Hypothalamus (tissue), 51 donors: ENCODE measurements at places on chromosomes 7 and 10.

DNA sequence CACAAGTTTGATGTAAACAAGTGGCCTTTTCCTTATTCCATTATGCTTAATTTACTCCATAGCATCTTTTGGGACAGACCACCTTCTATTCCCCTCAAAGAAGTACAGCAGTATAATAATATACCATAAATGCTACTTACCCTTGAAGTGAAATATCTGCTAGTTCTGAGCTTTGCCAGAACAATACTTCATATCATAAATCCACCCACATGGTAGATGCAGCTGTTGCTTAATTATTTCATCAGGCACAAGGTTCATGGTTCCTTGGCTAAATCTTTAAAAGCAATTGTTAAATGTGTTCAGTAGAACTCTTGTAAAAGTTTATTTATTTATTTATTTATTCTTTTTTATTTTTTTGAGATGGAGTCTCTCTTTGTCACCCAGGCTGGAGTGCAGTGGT lies 32.9 kb downstream of the CSTF2T start:
- DNase-seq, result no peak

- no peak for DNase-seq
Measured at GRCh38 chr10:123270221-123270620, 116.0 kb downstream of the BUB3 start.

DNA sequence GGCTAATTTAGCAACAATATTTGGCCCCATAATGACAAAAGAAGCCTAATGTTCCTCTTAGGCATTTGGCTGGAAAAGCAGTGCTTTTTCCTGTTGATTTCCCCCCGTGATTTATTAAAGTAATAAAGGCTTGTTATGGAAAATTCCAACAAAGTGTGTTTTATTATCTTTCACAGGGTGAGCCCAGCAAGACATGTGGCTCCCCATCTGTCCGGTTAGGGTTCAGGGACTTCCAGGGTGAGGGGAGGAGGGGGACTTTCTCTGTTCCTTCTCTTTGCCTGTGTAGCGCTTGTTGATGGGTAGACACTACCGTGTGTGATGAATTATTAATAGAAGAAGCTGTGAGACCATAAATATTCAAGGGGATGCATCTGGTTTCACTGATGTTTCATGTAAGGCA lies 39.0 kb downstream of the HTR5A start:
- DNase-seq, result no peak

DNA sequence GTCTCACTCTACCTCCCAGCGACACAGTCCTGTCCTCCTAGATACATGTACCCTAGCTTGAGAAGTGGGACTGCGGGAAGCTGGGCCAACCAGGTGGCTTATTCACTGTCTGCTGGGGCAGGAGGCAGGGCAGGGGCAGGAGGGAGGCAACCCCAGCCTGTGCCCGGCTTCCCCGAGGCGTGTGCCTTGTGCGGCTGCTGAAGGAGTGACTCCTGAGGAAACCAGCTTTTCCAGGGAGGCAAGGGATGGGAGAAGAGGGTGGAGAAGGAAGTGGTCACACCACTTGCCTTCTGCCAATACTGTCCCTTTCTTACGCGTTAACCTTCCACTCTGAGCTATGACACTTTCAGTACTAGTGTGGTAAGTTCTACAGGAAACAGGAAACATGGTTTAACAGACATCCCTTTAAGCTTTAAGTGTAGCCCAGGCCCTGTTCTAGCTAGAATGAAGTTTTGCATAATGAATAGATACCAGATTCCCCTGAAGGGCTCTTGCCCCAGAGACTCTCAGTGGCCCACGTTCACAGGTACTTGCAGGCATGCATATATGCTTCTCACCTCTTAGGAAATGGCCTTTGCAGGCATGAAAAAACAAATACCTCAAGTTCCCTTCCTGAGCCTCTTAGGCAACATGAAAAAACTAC lies 40.6 kb downstream of the SYPL1 start:
- no peak for DNase-seq

- DNase-seq, result no peak
Measured at GRCh38 chr10:48508791-48509772, 95.8 kb downstream of the ARHGAP22 start.

- no peak for DNase-seq
Measured at GRCh38 chr7:30904561-30904960, 7.1 kb upstream of the AQP1 start.

DNA sequence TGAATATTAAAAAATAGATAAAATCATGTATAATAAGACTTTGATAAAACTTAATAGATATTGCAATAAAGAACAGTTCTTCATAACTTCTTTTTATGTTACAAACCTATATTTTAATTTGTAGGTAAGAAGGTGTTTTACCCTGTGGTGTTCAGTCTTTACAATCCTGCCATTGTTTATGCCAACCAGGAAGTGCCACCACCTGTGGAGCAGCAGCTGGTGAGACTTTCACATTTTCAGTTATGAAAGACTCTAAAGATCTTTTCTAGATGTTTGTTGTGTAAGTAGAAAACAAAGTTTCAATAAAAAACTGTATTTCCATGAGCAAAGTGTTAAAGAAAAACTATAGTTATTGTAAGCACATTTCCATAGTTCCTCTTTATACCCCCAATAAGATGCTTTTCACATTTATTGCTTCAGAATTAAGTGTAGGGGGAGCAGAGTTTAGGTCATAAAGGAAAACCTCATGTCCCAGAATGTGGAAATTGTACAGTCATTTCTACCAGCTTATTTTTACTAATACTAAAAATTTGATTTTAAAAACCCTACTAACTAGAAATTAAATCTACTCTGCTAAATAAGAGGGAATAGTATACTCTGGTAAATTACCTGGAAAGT lies 28.7 kb downstream of the CSGALNACT2 start:
- DNase-seq, result no peak

GRCh38 chr7:113100121-113100603 lies 13.5 kb upstream of the GPR85 start:
- DNase-seq, result no peak

- DNase-seq, result no peak
Measured at GRCh38 chr7:81256991-81257390, 338.1 kb upstream of the SEMA3C start.

DNA sequence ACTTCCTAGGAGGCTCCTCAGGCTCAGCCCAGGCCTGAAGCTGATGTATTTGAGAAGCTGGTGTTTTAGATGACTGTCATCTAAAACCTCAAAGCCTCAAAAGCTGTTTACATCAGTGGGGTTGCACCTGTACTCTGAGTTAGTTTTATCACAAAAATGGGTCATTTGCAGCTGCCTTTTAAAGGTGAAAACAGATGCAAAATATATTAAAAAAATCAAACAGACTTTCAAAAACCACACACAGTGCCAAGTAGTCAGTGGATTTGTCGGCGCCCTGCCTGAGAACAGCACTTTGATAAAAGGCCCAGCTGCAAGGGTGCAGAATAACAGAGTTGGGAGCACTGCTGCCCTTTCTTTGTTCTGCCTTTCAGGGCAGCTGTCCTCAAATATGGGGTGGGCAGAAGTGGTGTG lies 103.0 kb downstream of the VOPP1 start:
- DNase-seq, result no peak

DNA sequence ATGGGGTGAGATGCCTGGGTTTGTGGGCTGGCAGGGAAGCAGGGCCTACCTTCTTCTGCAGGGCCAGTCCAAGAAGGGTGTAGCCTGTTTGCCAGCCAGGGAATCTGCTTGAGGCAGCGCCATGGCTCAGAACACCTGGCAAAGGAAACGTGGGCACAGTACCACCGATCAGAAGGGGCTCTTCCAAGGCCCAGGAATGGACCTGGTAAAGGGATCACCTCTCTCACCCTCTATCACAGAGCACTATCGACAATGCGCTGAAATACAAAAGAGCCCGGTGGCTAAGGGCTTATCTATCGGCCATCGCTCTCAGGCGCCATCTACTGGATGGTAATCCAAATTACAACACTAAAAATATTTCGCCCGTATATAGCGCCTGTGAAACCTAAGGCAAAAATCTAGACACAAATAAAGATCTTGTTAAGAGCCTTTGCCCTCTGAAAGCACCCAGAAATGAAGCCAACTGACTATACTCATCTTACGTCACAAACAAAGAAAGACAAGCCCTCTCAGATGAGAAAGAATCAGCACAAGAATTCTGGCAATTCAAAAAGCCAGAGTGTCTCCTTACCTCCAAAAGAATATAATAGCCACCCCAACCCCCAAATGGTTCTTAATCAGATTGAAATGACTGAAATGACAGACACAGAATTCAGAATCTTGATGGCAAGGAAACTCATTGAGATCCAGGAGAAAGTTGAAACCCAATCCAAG lies 217.8 kb upstream of the HPS1 start:
- no peak for DNase-seq

GRCh38 chr7:91927912-91928311 lies 12.8 kb upstream of the AKAP9 start:
- DNase-seq, result no peak

DNA sequence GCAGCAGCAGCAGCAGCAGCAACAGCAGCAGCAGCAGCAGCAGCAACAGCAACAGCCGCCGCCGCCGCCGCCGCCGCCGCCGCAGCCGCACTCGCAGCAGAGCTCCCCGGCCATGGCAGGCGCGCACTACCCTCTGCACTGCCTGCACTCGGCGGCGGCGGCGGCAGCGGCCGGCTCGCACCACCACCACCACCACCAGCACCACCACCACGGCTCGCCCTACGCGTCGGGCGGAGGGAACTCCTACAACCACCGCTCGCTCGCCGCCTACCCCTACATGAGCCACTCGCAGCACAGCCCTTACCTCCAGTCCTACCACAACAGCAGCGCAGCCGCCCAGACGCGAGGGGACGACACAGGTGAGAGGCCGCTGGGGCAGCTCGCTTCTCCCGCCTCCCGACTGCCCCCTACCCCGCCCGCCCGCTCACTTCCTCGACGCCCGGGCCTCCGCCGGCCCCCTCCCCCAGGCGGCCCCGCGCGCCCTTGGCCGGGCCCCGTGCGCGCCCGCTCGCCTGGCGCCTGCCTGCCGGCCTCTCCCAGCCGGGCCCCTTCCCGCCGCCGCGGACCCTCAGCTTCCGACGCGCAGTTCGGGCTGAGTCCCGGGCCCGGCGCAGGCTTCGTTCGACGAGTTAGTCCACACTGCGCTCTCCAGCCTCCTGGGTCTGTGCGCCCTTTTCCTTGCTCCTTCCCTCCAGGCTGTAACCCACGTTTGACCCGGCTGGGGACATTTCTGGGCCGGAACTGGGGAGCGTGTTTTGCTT lies 882 bp downstream of the DLX6 start:
- DNase-seq, result no peak

- DNase-seq, result no peak
Measured at GRCh38 chr7:93890464-93891068, at the start of gene TFPI2. TSS of gene TFPI2 (minus strand) at chr7:93890753. CDS start at chr7:93890678, 75 bp downstream.

DNA sequence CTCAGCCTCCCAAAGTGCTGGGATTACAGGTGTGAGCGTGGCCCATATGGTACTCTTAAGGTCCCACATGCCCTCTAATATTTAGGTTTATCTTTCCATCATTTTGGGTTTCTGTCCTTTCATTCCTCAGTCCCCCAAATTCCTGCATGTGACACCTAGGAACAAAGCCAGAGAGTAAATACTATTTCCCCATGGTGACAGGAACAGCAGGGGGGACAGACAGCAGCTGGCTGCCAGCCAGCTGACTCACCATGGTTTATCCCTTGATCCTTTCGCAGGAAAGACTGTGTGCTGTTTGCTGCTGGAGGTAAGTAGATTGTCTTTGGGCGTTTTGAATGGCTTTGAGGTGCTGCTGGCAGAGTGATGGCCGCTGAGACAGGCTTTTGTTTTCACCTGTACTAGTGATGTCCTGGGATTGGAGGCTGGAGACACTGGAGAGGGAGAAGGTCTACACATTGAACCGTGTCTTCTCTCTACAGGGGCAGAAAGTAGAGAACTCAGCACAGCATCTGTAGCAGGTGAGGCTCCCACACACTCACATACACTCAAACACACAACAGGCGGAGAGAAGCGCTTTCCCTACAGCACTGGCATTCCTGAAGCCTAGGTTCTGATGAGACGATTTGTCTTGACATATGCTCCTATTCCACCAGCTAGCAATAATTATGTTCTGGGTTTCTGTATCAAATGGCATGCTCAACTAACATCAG lies 83.7 kb upstream of the EFCAB10 start:
- no peak for DNase-seq

- DNase-seq, result peak; percentile 5
Measured at GRCh38 chr10:24360282-24361127, 151.6 kb downstream of the KIAA1217 start.

DNA sequence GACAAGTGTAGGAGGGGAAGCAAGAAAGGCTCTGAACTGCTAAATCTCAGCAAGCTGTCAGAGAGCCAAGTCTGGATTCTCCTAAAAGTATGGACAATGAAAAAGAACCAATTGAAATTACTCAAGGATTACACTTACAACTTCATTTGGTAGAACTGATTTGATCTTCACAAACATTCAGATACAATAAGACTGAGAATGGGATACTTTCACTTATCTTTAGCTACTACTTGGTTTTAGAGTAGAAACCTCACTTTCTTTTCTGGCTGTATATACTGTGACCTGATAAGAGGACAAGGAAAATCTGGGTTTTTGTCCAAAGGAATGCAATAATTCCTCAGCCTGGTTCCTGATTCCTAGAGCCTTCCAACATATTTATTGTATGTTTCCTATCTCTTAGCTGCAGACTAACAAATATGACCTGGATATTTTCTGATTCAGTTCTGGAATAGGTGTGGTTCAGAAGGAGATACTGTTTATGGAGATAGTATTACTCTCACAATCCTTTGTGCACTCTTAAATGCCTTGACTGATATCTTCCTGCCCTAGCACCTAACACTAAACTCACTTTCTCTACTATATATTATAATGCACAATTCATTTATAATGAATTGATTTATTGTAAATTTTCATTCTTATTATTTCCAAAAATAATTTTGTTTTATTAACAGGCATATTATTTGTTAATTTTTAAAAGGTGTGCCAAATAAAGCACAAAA lies 7.3 kb downstream of the SEMA3A start:
- no peak for DNase-seq

DNA sequence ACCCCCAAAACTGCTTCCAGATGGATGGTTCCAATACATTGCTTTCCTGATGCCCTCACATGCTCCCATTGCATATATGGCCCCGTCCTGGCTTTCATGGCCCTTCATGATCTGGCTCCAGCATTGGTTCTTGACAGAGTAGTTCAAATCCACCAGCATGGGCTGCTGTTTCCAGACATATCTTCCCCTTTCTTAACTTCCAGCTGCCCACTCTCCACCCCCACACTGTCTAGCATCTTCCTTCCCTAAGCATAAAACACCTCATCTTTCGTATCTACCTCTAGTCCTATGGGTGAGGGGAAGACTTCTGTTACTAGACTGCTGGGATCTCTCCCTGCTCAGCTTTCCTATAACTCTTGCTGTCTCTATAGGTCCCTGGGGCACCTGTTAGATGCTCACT lies 13.2 kb upstream of the GOLGA7B start:
- no peak for DNase-seq
